ENCODE measurements at places on chromosomes 5 and 9.

DNA sequence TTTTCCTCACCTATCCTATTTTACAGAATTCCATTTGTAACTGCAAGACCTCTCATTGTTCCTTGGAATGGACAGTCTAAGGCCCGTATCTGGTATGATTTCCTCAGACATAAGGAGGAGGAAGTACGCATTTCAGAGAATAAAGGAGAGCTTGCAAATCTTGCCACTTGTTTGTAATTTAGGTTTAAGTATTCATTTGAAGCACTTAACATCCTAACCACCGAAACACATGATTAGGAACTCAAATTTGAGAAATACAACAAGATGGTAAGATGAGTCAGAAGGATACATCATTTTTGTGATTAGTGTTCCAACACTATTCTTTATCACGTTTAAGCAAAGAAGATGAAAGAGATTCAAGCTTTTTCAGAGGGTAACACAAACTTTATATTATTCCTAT lies 3.9 kb upstream of the ZCCHC9 start:
- DNase-seq, result no peak

DNA sequence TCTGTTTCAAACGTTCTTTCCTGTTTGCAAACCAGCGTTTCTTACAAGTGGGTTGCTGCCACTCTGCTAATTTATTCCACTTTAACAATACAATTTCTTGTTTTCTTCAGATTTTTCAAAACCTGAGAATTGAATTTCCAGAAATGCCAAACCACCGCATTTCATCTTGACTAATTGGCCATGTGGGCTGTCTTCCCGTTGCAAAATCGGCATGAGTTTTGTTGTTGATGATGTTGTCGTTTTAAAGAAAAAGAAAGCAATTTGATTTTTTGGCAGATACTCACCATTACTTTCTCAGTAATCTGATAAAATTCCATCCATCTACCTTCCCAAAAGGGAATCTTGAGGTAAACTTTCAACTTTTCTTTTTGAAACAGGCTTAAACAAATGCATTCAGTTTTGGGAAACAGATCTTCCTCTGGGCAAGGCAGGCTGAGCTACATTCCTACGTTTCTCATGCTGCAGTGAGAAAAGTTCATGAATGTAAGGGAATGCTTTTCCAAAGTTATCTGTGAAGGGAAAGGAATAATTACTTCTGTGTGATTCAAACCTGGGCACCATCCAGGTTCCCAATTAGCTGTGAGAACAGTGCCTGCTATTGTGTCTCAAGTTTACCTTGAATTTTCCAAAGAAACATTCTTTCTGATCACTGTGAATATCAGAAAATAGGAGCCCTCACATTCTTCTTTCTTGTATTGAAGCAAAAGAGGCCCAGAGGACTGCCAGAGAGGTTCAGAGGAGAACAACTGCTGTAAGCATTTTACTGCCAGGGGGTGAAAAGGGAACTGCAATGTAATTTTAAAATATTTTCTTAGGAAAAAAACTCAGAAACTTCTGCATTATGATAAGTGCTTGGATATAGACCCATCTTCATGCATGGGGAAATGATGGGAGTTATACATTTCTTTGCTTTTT lies 100.7 kb upstream of the TUT7 start:
- DNase-seq, result no peak

- DNase-seq, result no peak
Observed at GRCh38 chr9:137785704-137786161, 91.8 kb upstream of the CACNA1B start.

GRCh38 chr5:76625087-76625815 lies 2.0 kb upstream of the F2RL2 start:
- DNase-seq, result no peak

- DNase-seq, result no peak
Observed at GRCh38 chr9:111450124-111450523, 34.1 kb downstream of the ECPAS start.

DNA sequence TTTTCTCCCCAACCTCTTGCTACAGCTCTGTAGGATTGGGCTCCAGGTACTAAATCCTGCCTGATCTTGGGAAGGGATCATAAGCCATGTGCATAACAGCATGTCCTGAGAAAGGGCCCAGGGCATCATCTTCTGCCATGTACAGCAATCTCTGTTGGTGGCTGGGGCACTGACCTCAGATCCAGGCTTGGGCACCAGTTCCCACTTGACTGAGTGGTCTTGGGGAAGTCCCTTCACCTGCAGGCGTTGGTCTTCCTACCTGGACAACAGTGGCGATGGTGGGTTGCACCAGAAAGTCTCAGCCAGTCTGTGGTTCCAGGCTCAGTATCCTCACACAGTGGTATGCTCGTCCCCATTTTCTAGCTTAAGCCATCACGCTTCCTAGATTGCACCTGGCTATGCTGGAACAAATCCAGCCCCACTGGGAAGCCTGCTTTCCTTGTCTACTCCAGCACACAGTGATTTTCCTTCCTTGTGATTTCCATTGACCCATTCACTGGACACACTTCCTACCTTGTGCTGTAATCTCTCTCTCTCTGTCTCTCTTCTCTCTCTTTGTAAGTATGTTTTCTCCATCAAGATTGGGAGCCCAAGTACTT lies 121.7 kb upstream of the PITX1 start:
- no peak for DNase-seq

DNA sequence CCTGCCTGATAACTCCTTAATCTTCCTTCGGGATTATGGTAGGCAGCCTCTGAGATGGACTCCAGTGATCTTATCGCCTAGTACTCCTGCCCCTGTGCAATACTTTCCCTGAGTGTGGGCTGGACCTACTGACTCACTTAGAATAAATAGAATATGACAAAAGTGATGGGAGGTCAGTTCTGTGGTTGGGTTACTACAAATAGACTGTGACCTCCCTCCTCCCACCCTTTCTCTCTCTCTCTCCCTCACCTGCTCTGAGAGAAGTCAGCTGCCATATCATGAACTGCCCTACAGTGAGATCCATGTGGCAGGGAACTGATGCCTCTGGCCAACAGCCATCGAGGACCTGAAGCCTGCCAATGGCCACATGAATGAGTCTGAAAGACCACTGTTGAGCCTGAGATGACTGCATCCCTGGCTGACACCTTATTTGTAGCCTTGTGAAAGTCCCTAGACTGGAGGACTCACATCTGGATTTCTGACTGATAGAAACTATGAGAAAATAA lies 31.7 kb downstream of the NRG2 start:
- peak; percentile 18 for DNase-seq

DNA sequence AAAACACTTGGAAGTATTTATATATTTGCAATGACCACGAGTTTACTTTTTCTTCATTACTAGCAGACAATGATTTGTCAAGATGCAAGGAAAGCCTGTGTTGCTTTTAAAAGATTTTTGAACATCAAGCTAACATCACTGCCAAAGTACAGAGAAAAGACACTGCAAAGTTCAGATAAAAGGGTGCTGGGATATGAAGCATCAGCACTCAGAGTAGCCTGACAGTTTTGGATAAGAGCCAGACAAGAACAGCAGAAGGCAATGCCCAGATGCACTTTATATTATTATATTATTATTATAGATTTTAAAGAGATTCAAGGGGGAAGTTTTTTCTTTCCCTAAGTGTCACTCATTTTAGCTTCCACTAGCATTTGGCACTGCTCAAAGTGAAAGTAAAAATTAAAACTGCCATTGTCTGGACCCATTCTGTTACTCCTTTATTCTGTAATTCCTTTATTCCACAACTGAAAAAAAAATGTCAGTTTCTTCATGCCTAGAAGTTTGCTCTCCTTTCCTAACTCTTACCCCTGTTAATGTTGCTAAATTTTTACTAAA lies 240.6 kb downstream of the EFNA5 start:
- DNase-seq, result no peak

DNA sequence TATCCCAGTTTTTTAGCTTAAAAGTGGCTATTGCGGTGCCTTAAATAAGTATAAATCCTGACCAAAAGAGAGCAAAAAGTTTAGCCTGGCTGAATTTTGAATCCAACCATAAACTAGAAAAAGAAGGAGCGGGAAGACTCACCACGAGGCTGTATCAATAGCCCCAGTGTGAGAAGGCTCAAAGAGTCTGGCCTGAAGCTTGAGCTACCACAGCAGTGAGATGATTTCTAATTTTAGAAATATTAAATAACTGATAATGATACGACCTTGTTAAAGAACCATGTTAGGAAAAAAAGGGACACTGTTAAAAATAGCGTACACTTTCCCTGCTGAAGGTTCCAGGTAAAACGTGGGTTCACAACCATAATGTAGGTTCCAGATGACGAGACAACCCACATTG lies 134.1 kb upstream of the ZNF462 start:
- no peak for DNase-seq

- no peak for DNase-seq
Observed at GRCh38 chr5:101653996-101654395, 642.1 kb downstream of the SLCO4C1 start.

DNA sequence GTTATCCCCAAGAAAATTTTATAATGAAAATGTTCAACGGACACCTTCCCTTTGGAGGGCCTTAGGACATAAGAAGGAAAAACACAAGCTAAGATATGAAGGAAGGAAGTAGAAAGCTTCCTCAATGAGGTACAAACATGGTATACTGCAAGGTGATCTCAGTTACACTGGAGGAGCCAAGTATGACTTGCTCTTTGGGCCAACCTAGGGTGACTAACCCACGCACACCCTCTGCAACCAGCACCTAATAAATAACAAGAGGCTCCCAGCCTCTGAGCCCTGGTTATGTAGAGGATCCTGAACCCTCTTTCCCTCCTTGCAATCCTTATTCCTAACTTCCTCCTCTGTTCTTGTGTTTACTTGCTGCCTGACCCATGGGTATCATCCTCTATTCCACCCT lies 38.3 kb upstream of the KCNV2 start:
- DNase-seq, result no peak

DNA sequence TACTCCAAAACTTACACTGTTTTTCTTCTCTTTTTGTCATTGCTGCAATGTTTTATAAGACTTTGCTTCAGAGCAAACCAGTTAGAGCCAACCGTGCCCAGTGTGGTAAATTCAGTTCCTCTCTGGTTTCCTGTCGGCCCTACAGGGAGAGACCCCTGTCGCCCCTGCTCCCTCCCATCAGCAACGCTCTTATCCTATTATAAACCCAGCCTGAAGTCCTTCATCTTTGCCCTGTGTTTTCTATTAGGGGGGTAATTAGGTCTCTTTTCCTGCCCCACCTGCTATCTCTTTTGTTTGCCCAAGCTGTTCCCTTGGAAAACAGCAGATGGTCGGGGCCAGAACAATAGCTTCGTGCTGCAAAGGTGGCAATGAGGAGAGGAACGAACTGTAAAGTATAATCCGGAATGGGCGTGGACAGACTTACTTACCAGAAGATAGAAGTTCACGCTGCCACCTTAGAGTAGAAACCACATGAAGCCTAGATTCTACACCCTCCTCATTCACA lies 21.4 kb upstream of the OTULINL start:
- DNase-seq, result no peak

GRCh38 chr9:133121198-133121914 lies at the start of gene RALGDS:
RALGDS (minus strand) TSS chr9:133121240; CDS start chr9:133121154, 86 bp downstream.
- DNase-seq, result peak; percentile 98

DNA sequence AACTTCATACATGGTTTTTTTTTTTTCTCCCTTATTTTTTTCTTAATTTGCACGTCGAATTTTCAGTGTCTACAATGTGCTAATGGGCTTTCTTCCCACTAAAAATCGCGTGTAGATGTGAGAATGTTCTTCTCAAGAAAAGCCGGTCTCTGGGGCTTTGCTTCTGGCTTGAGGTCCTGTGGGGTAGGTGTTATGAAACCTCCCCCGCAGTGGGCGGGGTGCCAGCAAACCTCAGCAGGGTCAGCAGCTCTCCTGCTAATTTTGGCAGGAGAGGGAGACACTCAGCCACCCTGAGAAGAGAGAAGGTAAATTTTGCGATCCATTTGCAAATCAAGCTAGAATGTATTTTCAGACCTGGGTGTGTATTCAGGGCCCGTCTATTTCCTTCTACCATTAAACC lies 59.9 kb downstream of the NPR3 start:
- DNase-seq, result no peak

DNA sequence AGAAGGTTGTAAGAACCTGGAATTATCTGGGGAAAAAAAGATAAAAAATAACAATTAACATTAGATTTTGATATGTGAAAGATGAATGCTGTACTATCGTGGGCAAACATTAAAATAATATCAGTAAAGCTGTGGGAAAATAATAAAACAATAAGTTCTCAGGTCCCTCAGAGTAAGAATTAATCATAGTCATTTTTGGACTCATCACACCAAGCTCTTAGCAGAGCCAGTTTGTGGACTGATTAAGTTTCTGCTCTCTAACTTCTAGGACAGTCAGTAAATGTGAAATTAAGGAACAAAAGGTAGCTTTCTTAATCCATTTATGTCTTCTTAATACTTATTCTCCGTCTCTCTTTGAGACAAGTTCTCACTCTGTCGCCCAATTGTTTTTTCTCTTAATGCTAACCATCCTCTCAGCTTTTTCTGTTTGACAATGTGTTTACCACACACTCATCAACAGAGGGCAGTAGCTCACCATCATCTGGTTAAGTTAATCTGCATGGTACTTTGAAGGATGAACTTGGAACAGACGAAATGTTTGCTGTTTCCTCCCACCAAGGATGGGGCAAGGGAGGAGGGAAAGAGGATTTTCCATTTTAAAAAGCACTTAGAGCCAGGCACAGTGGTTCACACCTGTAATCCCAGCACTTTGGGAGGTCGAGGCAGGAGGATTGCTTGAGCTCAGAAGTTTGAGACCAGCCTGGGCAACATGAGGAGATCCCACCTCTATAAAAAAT lies 5.3 kb upstream of the ACO1 start:
- DNase-seq, result peak; percentile 75

DNA sequence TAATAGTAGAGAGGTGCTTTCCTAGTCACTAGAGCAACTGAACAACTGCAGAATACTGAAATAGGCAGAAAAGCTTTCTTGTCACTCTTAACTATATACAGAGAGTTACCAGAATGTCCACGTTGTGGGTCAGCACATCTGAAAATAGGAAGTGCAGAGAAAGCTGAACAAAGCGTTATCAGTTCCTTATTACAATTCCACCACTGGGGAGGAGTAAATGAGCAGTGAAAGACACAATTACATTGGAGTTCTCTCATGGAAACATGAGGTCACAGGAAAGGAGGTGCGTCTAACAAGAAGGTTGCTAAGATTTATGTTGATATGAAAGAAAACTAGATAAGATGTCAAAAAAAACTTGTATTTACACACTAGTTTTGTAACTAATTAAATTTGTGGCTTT lies 461.9 kb upstream of the COX7C start:
- no peak for DNase-seq

Measured in AG08396 (cell line).